ENCODE measurements at places on chromosomes 7 and 10. TPM values are rescaled to one million over a fixed set of nuclear protein-coding genes. Genes with fewer than 3 reads are reported as not detected.

DNA sequence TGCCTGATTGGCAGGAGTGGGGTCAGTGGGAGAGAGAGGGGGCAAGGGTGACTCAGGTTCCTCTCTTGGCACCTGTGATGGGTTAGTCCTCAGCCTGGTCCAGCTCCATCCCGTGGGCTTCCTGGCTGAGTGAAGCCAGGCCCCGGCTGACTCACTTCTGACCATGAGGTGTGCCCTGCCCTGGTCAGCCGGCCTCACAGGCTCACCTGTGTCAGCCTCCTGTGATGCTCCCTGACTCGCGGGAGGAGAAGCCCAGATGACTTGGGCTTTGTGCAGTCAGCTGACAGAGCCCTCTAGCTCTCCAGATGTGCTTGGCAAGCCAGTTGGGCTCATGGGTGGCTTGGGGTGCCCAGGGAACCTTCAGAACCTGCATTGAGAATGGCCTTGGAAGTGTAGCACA is 16.0 kb upstream of the PPIF start:
- DNase-seq, result peak; percentile 25

DNA sequence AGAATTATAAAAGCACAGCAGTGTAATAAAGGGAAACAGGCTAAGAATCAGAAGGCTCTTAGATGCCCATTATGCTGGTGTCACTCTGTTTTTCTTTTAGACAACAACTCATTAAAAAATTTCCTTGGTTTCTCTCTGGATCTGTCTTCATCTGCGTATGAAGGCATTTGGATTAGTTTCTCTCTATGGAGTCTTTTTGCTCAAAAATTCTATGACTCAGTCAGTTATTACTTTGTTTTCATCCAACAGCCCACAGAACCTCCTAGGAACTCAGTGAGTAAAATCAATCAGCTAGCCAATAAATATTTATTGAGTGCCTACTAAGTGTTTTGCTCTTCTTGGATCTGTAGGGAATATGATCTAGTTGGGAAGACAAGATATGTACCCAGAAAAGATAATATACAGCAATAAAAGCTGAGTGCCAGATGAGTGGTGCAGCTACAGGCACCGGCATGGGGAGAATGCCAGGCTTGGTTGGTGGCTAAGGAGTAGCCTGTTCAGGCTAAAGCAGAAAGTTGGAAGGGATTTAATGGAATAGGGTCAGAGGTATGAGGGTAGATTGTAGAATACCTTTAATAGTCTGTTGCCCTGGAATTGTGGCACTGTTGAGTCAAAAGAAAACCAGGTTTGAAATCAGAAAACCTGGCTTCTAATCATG is 156.2 kb downstream of the LRRC4 start:
- no peak for DNase-seq

GRCh38 chr7:69599286-69599954 is 1.1 kb downstream of the AUTS2 start:
- DNase-seq, result no peak

GRCh38 chr7:96685353-96685752 is 24.3 kb downstream of the SEM1 start:
- DNase-seq, result no peak

- DNase-seq, result no peak
Observed at GRCh38 chr10:11395581-11396310, 215.7 kb downstream of the USP6NL start.

DNA sequence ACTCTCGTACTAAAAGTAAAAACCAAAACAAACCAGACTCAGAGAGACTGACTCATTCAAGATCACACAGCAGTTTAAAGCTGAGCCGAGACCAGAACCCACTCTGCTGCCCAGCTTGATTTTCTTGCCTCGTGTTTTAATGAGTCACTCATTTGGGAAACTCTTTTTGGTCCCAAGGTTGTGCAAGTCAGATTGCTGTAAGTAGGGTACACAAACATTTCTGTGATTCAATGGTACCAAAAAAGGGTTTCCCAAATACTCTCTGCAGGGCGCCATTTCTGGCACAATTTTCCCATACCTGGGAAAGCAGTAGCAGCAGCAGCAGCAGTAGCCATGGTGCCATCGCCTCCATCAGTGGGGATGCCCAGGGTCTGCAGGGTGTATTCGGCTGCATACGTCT is 69.9 kb downstream of the ASAH2B start:
- no peak for DNase-seq

GRCh38 chr10:119859420-119860258 is 13.0 kb downstream of the MCMBP start:
- no peak for DNase-seq

DNA sequence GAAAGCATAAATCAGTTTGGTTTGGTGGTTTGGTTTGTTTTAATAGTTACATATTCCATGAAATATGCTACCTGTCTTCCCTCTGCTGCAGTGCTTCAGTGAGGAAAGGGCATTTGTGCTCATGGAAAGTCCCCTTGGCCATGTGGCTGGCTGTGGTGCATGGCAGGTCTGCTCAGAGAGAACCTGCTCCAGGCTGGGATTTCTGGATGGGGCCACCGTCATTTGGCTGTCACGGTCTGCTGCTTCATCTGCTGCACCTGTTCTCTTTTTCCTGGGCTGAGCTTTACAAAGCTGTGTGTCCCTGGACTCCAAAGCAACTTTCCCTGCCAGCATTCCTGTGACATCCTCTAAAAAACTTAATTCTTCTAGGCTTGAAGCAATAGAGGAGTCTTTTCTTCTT is 8.9 kb downstream of the CDK14 start:
- DNase-seq, result no peak

- DNase-seq, result no peak
Observed at GRCh38 chr7:12719141-12719919, 31.9 kb downstream of the ARL4A start.

DNA sequence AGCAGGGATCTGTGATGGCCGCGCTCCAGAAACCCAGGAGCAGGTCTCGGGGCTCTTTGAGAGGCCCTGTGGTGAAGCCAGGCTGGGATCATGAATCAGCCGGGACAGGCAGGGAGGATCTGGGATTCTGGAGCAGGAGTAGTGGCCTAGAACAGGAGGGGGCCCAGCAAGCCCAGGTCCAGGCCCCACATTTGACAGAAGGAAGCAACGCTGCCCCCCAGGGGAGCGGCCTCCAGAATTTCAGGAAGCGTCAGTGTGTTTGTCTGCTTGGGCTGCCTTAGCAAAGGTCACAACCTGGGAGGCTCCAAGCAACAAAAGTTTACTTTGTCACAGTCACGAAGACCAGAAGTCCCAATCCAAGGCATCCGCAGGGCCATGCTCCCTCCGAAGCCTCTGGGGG is 36.8 kb downstream of the CLRN3 start:
- no peak for DNase-seq

DNA sequence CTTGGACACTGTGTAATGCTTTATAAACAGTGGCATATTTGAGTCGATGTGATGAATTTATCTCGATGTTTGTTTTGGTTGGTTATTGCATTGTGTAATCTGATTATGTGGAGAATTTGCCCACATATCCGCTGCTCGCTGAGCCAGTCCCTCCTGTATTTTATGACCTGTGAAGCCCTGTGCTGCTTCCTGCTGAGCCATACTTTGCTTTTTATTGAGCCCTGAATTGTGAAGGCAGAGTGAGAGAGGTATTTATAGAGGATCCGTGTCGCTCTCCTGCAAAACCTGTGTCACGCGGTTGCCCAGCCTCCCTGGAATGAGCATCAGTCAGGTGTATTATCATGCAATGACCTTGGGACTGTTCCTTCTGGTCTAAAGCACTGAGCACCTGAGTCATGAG is 253.7 kb downstream of the ARHGAP21 start:
- no peak for DNase-seq

GRCh38 chr10:3793553-3793952 is 8.5 kb upstream of the KLF6 start:
- DNase-seq, result no peak

DNA sequence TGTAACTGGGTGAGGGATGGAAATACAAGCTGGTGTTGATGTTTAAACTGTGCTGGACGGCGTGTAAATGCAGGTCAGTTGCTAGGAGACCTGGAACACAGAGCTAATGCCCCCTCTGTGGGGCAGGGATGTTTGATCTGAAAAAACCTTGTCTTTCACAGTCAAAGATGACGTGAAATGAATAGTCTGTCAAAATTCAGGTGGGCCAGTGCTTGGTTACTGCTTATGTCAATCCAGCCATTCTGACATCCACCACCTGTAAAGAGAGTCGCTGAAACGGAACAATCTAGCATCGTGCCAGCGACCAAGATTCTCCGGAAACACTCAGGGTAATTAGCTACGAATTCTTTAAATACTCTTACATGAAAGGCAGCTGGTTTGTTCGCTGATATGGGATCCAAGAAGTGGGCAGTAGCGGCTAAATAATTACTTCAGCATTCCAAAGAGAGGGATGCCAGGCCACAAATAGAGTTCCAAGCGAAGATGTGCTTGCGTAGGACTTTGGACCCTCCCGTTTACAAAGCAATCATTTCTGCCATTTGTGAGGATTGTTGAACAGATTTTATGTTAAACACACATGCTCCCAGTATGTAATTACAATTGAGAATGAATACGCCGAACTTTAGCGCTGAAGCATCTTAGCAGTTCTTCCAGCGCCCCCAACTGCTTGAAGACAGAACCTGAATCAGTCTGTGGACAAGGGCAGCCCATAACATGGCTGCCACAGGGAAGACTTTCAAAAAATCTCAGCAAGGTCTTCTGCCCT is 7.3 kb upstream of the ASB4 start:
- no peak for DNase-seq

GRCh38 chr10:15046626-15047025 is 2.9 kb downstream of the OLAH start:
- DNase-seq, result no peak

DNA sequence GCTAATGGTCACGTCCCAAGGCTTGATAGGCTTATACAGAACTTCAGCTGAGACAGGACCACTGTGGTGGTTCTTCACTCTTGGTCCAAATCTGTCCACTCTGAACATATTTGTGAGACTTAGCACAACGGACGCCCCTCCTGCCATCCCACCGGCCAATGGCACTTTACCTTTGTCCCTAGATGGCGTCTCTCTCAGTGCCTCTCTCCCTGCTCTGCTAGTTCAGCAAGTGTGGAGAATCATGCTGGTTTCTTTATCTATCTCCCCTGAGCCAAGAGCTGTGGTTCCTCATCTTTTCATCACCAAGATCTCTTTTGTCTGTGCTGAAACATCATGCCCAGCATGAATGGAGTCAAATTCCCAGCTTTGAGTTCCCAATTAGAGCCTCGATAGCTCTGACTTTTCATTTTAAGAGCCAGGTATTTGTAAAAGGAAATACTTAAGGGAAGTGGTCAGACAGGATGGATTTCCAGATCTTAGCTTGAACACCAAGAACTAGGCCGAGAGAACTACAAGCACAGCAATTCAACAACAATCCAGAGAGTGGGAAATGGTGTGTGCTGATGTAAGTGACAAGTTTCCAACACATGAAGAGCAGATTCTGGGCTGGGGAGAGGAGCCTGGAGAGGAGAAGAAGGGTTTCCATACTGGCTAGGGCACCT is 69.5 kb downstream of the ZNF800 start:
- no peak for DNase-seq

Gene SSBP1
- total RNA-seq, result 318 TPM

Gene CTNNA3
- total RNA-seq, result not detected

Gene GSTO2
- total RNA-seq, result 2.5 TPM

Gene ZFYVE27
- total RNA-seq, result 20.9 TPM

Data from activated naive CD8-positive, alpha-beta T cell treated with anti-CD3 and anti-CD28 coated beads for 36 hours (primary cell).